ENCODE measurements at places on chromosomes 13 and 19.

DNA sequence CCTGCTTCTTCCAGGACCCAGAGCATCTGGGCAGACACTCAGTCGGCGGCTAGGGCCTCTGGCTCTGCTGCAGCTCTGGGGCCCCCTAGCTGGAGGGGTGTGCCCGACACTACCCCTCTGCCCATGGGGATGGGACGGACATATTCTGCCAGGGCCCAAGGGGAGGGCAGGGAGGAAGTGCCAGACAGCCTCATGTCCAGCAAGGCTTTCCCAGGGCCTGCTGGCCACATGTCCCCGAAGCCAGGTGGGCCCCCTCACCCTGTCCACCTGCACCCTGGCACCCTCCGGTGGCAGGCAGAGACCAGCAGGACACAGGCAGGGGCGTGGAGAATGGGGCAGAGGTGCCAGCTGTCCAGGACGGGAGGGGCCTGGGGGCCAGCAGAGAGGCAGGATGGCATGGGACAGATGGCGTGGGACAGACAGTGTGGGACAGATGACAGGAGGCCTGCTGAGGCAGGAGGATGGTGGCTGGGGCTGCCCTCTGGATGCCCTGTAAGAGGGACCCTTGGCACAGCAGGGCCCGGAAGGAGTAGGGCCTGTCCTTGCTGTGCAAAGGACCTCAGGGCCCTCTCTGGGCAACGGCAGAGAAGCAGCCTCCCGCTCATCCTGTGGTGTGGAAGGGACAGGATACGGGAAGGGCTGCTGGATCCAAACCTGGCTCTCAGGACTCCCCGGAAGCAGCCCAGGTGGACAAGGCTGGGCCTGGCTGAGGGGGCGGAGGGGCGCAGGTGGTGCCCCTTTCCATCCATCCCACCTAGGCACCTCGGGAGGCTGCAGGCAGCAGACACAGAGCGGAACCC lies 29.1 kb downstream of the CEBPG start:
- no peak for DNase-seq

DNA sequence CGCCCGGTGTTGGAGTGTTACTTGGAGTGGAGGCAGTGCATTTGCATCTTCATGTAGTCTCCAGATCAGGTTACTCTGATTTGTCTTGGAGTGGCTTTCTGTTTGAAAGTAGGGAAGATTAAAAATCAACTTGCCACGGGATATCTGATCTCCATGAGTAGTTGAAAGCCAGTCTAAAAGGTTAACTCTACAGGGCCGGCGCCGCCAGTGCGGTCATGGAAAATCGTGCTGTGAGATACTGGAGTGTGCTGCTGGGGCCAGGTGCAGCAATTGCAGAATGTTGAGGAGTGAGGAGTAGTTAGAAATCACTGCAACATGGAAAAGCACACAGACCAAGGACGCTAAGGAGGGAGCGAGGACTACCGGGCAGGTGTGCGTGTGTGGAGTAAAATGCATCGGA lies 175.0 kb downstream of the STK24 start:
- DNase-seq, result no peak

DNA sequence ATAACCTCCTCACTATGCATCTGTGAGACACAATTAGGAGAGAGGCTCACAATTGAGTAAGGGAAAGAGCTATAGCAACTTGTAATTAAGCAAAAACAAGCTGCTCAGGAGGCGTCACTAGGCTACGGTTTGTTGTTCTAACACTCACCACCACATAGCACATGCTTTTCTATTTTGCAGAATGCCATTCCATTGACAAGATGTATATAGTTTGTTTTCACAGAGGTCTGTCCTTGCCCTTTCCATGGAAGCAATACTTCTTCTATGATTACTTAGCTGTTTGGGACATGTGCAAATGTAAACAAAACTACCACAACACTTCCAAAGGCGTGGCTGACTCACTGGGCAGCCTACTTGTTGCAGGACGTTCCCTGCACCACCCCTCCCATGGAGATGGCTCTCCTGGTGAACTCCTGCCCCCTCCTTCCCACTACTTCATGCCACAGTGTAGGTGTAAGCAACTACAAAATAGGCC lies 33.9 kb upstream of the FAM216B start:
- DNase-seq, result peak; percentile 22

GRCh38 chr13:111228262-111229144 lies 91.9 kb upstream of the TEX29 start:
- no peak for DNase-seq

DNA sequence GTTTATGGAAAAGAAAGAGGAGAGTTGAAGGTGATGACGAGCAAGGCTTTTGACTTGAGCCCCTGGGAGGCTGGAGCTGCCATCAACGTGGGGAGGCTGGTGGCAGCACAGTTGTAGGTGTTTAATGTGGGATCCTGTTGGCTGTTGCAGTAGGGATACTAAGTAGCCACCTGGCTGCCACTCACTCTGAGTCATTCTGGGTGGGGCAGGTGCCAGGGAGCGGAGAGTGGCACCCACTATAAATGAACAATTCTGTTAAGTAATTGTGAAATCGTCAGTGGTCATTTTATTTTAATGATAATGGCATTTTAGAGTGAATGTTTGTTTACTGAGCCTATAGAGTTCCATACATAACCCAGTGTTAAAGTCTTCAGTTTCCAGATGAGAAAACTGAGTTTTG lies 9.8 kb downstream of the ZNF317 start:
- no peak for DNase-seq

DNA sequence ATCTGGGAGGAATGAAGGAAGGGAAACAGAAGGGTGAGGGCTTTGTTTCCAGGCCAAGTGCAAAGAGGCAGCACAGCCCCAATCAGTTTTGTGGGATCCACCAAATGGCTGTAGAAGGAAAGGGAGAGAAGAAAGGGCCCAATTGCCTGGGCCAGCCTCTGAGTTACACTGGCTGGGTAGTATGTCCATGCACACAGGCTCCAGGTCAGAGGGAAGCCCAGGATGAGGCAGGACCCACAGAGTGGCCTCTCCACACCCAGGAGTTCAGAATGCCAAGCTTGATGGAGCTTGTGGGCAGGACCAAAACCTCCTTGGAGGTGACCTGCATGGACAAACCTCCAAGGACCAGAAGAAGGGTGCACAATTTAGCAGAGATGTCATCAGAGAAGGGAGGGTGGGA lies 178.2 kb upstream of the TSHZ3 start:
- DNase-seq, result no peak

DNA sequence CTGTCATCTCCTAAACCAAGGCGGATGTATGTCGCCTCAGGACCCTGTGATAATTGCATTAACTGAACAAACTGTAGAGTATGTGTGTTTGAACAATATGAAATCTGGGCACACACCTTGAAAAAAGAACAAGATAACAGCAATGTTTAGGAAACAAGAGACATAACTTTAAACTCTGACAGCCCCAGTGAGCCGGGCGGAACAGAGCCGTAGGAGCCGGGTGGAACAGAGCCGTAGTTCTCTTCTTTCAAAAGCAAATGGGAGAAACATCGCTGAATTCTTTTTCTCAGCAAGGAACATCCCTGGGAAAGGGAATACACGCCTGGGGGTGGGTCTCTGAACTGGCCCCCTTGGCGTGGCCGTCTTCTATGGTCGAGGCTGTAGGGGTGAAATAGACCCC lies 31.8 kb upstream of the ZNF675 start:
- no peak for DNase-seq

- DNase-seq, result no peak
These were observed 1604.8 kb downstream of the OLFM4 start for GRCh38 chr13:54633456-54633855.

DNA sequence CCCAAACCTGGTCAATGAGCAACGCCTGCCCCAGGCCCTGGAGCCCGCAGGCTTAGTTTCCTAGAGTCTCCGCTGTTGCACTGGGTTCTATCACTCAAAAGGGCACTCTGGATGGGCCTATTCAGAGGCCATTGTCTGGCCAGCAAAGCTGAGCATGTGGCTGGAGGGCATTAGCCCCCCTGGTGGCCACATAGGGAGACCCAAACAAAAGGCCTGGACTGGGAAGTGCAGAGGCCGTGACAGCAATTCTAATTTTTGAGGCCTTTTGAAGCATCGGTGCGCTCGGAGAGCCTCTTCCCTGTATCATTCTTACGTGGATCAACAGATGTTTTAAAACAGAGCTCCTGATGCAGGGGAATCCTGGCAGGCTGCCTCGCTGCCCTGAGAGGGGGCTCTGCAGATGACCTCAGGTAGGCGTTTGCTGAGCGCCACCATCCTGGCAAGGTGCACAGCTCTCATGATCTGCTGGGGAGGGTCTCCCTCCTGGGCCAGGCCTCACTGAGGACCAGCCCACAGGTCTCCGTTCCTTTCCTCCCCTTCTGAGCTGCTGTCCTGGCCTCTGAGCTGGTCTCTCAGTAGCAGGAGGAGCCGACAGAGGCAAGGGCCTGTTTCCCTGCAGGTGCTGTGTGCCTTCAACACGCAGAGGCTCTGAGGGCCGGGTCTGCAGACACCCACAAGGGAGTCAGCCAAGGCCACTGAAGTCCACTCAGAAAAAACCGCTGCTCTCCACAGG lies 190.5 kb downstream of the URI1 start:
- no peak for DNase-seq

DNA sequence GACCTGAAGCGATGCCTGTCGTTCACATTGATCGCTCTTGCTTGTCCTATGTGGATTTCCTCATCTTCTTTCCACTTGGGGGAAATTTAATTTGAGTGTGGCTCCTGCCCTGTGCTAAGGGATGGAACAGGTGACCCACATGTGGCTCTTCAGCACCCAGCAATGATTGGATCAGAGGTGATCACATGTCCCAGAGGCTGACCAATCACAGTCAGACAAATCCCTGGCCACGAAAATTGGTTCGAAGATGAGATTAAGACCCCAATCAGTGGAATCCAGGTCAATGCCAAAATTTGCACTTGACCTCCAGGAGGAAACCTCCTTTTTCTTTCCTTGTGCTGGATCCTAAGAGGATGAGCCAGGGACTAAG lies 23.7 kb downstream of the AMER2 start:
- no peak for DNase-seq

DNA sequence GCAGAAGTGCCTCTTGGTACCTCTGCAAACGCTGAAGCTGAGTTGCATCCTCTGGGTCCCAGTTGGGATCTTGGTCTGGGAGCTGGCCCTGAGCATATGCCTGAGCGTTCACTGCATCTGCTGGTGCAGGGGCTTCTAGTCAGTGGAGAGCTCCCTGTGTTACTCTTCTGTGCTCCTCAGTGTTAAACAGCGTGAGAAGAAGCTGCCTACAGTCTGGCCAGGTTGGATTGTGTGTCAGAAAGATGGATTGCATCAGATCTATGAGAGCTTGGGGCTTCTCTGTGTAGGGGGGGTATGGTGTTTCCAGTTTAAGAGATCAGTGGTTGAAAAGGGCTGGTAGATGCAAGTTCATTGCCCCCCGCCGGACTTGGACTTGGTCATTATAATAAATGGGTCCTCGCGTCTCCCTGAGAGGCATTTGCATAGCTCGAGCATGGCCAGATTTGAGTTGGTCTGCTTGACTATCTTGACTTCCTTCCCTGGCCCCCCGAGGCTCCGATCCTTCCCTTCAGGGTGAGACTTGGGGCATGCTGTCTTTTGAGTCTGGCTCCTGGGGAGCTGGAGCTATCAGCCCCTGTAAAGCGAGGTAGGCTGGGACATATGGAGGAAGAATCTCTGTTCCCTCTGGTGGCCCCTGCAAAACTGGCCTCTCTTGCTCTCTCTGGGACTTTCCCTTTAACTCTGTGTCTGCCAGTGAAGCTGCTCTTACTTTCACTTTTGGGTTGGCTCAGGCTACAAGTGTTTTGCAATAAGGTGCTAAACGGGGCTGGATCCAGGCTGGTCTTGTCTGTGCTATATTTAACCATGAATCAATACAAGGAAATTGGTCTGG lies 52.9 kb downstream of the OR10H4 start:
- no peak for DNase-seq

DNA sequence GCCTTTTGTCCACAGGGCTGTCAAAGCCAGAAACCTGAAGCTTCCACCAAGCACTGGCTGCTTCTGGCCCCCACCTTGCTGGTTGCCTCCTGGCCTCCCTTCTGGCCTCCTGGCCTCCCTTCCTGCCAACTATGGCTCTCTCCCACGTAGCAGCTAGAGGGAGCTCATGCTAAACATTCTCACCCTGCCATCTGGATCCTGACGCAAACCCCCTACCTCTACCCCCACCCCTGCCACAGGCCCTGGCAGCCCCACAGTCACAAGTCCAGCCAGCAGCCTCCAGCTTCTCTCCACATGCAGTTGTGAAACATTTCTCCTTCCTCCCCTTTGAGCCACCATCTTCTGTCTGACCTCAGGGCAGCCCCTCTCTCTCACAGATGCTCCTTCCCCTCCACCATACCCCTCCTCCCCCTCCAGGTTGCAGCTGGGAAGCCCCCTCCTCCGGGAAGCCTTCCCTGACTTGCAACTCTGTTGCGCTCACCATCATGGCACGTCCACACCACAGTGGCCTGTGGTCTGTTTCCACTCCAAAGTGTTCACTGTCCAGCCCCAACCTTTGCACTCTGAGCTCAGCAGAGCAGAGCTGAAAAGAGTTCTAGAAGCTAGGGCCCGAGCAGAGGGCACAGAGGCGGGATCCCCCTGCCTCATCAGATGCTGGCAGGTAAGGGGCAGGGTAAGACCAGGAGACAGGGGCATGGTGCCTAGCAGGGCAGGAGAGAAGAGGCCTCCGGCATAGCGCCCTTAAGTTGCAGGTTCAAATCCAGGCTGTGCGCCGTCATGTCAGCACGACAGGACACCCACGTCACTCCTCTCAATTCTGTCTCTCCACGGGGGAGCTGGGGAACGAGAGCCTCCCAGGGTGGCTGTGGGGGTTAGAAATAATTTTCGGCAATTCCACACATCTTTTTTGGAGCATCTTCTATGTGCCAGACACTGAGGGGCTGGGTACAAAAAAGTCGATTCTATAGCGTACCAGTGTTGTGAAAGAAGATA lies 7.3 kb downstream of the ADGRL1 start:
- no peak for DNase-seq

DNA sequence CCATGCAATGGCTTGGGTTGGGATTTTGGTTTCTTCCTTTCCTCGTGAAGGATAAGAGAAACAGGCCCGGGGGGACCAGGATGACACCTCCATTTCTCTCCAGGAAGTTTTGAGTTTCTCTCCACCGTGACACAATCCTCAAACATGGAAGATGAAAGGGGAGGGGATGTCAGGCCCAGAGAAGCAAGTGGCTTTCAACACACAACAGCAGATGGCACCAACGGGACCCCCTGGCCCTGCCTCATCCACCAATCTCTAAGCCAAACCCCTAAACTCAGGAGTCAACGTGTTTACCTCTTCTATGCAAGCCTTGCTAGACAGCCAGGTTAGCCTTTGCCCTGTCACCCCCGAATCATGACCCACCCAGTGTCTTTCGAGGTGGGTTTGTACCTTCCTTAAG lies 24.1 kb downstream of the SPC24 start:
- DNase-seq, result no peak
